ENCODE measurements at places on chromosomes 13 and 19.

DNA sequence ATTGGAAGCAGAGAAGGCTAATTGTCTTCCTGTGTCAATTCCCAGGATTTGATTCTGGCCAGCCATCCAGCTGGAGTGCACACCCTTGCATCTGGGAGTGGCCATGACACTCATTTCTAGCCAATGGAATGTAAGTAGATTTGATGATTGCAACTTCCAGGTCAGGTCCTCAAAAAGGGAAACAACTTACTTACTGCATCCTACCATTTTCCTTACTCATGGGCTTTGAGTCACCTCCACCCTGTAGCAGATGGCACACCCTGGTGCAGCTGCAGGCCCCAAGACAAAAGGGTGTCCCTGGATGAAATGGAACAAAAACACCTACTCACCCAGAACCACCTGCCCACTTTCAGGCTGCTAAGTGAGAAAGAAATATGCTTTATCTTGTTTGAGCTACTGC, 27.3 kb upstream of the MPHOSPH8 start:
- no peak for DNase-seq

- DNase-seq: no peak
Measured at GRCh38 chr19:29741776-29742175, 26.7 kb upstream of the C19orf12 start.

DNA sequence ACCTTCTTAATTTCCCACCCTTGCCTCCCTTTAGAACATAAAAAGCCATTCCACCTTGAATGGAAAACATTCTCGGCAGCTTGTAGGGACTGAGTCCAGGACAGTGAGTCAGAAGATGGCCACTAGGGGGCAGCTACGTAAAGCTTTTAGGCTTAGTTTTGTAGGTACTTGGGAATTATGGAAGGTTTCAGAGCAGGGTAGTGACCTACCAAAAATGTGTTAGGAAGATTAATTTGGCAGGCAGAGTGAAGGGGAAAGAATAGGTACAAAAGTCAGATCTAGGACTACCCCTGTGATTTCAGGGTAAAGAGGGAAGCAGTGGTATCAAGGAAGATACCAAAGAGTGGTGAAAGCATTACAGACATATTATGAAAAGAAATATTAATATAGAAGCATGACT, 198.4 kb downstream of the NDFIP2 start:
- peak; percentile 3 for DNase-seq

DNA sequence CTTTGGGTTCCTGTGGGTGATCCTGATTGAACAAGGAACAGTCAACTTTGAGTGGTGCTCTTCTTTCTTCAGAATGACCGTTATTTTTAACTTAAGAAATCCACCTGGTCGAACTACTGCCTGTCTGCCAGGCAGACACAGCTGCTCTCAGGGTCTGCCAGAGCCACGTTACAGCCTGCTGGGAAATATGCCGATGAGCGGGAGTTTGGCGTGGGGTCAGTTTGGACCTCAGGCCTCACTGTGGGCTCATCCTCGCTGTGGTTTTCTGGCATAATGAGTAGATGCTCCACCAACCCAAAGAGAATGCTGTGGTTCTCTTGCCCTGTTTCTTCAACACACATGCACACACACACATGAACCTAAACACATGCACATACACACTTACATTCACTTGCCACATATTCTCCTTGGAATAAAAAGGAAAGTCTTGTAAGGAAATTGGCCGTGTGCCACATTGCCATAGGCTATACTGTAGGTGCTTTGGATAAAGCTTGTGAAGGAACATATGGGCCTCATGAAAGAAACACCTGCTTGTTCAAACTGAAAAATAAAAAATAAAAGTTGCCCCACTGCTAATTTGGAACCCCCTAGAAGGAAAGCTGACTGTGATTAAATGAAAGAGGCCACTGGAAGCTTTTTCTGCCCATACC, 598.7 kb upstream of the KLF12 start:
- DNase-seq: no peak

DNA sequence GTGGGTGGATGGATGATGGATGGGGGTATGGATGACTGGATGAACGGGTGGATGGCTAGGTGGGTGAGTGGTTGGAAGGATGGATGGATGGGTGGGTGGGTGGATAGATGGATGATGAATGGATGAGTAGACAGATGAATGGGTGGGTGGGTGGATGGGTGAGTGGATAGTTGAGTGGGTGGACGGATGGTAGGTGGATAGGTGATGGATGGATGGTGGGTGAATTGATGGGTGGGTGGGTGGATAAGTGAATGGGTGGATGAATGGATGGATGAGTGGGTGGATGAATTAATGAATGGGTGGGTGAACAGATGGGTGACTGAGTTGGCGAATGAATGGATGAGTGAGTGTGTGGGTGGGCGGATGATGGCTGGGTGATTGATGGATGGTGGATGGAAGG, 4.9 kb downstream of the SMIM24 start:
- no peak for DNase-seq

GRCh38 chr19:16676101-16676798, 15.3 kb downstream of the TMEM38A start:
- DNase-seq: no peak

- DNase-seq: no peak
Measured at GRCh38 chr13:79340490-79340889, 65.6 kb downstream of the RBM26 start.

GRCh38 chr13:112772929-112773328, 83.1 kb downstream of the ATP11A start:
- DNase-seq: no peak

DNA sequence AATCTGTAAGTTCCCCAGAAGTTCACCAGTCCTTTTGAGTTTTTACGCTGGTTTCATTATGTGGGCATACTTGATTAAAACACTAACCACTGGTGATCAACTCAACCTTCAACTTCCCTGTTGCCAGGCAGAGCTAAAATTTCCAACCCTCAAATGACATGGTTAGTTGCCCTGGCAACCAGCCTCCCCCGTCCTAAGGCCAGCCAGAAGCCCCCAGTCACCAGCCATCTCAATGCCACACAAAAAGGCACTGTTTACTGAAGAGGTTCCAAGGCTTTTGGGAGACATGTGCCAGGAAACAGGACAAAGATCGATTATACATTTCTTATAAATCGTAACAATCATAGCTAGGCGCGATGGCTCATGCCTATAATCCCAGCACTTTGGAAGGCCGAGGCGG, 1.6 kb downstream of the ZNF649 start:
- no peak for DNase-seq
